Cortex of kidney (tissue), 1 donor: ENCODE measurements at places on chromosomes 7 and 10.

DNA sequence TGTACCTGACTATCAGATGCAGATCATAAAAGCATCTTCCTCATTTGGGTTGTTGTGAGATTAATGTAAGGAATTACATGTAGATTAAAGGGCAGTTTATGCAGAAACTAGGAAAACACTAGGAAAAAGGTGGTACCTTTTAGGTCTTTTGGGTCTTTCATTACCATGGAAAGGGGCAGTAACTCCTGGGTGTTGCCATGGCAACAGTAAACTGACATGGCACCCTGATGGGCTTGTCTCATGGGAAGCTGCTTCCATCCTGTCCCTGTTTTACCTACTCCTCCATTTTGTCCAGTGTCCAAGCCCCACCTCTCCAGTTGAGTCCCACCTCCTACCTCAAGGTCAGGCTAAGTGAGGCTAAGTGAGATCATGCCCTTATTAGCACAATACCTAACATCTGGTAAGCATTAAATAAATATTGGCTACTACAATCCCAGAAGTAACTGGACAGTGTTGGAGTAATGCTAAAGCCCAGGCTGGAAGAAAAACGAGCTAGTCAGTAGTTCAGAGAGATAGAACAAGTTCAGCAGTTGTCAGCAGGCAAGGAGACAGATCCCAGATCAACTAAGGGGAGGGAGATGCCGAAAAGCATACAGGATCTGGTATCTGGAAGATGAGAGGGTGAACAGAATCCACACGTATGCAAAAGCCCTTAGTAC lies 240.0 kb upstream of the AUTS2 start:
- DNase-seq = no peak

GRCh38 chr10:131784363-131785120 lies 116.3 kb upstream of the PPP2R2D start:
- DNase-seq = no peak

GRCh38 chr10:23362879-23363792 lies 18.5 kb upstream of the C10orf67 start:
- no peak for DNase-seq

GRCh38 chr10:99743841-99744240 lies 11.8 kb downstream of the CUTC start:
- no peak for DNase-seq
